ENCODE measurements at places on chromosomes 16 and 17.

- no peak for DNase-seq
Measured at GRCh38 chr17:2928294-2928890, 132.2 kb downstream of the RAP1GAP2 start.

- no peak for DNase-seq
Measured at GRCh38 chr17:30926516-30926915, 4.8 kb downstream of the ADAP2 start.

- no peak for DNase-seq
Measured at GRCh38 chr17:41672153-41672552, 16.5 kb upstream of the EIF1 start.

DNA sequence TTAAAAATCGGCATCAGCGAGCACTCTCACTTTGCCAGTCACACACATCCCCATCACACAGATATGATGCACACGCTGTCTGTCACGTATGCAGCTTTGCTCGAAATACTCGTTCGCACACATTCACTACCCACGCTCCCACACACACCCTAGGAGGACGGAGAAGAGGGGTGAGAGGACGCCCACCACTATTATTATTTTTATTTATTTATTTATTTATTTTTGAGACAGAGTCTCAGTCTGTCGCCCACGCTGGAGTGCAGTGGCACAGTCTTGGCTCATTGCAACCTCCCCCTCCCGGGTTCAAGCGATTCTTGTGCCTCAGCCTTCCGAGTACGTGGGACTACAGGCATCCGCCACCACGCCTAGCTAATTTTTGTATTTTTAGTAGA, 30.4 kb downstream of the HASPIN start:
- DNase-seq = no peak

- DNase-seq = no peak
Measured at GRCh38 chr17:45096926-45097325, 35.4 kb downstream of the PLCD3 start.

- no peak for DNase-seq
Measured at GRCh38 chr16:57388359-57389086, 16.0 kb upstream of the CCL17 start.

- DNase-seq = no peak
Measured at GRCh38 chr17:78396441-78397337, 18.2 kb downstream of the PGS1 start.

DNA sequence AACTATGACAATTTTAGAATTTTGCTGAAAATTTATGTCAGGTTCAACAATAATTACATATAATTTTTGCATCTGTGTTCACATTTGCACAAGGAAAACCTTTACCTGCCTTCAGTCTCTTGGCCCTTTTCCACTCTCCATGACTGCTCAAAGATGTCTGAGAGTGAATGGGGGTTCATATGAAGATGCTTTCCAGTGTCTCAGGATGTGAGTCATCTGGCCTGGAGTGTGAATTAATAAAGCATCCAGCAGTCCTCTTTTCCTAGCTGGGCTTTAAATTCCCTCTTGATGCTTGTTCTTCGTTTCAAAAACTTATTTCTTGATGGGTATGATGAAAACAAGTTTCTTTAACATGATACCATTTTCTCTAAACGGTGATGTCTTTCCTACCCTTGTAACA, 99.9 kb downstream of the CDK5R1 start:
- DNase-seq = no peak

GRCh38 chr17:36117505-36118382, 14.1 kb downstream of the CCL4 start:
- DNase-seq = no peak

GRCh38 chr17:65092262-65092661, 35.7 kb upstream of the GNA13 start:
- DNase-seq = no peak

DNA sequence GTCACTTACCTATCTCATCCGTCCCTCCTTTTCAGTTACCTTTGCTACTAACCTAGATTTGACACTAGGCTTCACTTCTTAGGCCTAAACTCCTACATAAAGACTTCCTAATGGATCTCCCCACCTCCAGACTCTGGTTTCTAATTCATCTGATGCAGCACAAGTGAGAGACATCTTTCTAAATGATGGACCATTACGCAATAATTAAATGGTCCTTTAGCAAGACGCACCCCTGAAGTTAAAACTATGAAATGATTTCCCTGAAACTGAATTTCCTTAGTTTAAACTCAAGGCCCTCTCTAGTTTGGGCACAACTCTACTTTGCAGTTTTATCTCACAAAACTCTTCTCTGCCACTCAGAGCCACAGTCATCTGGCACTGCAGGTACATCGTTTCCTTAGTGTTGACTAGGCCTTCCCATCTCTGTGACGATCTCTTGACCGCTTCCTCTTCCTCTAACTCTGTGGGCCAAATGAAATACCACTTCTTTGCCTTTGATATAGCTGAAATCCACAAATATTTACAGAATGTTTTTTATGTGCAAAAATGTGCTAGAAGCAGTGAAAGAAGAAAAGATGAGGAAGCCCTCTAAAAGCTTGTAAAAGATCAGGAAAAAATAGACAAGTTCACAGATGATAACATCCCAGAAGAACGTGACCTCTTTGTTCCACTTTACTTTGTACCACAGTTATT, 3.3 kb downstream of the SYNRG start:
- no peak for DNase-seq

GRCh38 chr17:40157973-40158372, 17.6 kb downstream of the CASC3 start:
- DNase-seq = no peak

- no peak for DNase-seq
Measured at GRCh38 chr16:49365711-49366509, 7.7 kb upstream of the C16orf78 start.

DNA sequence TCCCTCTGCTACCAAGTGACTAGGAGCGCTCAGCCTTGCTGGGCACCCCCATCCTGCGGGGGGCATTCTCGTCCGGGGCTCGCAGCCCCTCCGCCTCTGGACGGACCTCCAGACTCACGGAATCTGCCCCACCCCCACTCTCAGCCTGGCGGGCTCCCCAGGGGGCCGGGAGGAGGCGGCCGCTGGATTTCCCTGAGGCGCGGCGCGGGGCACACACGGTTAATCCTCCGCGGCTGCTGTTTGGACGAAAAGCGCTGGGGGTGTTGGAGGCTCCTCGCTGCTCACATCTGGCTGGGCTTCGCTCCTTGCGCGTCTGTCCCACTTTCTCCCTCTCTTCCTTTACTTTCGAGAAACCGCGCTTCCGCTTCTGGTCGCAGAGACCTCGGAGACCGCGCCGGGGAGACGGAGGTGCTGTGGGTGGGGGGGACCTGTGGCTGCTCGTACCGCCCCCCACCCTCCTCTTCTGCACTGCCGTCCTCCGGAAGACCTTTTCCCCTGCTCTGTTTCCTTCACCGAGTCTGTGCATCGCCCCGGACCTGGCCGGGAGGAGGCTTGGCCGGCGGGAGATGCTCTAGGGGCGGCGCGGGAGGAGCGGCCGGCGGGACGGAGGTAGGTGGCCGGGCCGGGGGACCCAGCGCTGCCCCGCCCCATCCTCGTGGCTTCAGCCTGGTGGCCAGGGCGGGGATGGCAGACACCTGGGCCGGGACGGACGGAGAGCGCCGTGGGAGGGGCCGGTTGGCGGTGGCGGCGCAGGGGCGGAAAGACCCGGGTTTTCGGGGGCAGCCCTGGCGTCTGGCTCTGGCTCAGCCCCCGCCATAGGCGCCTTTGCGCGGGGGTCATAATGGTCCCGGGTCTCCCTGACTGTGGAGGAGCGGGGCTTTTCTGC, at the start of gene C1QTNF1:
C1QTNF1 (plus strand) TSS at position 284 of the 886 bp plus-strand sequence. CDS start 19,800 bp downstream, outside the sequence.
- peak; percentile 68 for DNase-seq

- DNase-seq = no peak
Measured at GRCh38 chr16:67552476-67552875, 9.8 kb upstream of the CTCF start.

GRCh38 chr17:6752068-6752909, 3.6 kb upstream of the XAF1 start:
- no peak for DNase-seq

GRCh38 chr16:85176541-85177447, 64.5 kb upstream of the CIBAR2 start:
- DNase-seq = no peak

DNA sequence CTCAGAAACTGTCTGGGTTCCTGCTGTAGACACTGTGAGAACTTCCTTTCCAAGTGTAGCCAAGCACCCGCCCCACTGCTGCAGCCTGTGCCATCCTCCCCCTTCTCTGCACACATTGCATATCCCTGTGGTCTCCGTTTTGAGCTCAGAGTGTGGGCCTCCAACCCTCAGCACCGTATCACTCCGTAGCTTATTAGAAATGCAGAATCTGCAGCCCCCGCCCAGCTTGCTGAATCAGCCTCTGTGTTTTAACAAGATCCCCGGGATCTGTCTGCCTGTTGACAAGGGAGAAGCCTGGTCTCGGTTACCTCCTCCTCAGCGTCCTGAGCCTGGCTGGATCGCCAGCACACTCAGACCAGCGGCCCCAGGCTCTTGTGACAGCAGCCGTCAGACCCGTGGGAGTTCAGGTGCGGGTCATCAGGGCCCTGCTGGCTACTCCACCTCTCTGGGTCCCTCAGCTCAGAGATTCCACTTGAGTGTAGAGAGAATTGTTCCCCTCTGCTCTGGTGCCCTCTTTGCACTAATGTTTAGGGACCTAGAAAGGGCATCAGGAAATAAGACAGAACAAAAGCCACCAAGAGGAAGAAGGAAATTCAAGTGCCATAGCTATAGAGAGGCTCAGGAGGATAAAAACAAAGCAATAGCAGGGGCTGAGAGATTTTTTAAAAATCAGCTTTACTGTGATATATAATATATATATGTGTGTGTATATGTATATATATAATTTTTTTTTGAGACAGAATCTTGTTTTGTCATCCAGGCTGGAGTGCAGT, 92.3 kb downstream of the PITPNC1 start:
- DNase-seq = no peak

DNA sequence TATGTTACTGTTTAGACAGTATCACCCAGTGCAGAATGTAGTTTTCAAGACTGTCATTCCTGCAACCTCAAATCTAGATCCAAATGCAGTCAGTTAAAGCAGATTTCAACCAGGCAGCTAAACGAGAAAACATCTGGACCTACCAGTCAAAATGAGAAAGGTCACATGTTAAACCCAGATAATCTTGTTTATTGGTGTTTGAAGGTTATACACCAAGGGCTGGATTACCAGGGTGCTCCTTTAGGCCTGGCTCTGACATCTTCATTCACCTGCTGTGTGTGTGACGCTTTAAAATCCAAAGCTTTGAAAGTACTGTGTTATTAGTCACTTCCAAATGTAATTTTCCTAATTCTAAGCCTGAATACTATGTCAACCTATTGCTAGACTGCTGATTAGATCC, 54.9 kb downstream of the IKZF3 start:
- DNase-seq = no peak

DNA sequence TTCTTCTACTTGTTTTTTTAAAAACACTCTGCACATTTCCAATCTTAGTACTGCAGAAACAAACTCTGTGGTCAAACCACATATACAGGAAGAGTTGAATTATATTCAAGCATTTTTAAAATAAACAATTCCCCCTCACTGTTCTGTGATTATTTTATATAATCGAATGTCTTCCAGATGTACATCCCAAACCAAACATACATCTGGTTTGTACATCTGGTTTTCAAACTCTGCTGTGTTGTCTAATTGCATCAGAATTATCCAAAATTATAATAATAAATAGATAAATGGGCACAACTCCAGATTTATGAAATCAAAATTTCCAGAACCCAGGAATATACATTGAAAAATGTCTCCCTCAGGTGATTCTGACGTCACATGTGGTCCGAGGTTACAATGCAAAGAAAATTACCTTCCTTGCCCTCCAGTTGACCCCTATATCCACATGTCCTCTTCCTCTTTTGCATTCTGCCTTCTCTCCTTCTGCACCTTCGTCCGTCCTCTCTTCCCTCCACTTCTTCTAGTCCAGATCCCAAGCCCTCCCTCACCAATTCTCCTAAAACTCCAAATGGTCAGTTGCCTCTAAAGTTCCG, 13.3 kb upstream of the CCDC144A start:
- no peak for DNase-seq

DNA sequence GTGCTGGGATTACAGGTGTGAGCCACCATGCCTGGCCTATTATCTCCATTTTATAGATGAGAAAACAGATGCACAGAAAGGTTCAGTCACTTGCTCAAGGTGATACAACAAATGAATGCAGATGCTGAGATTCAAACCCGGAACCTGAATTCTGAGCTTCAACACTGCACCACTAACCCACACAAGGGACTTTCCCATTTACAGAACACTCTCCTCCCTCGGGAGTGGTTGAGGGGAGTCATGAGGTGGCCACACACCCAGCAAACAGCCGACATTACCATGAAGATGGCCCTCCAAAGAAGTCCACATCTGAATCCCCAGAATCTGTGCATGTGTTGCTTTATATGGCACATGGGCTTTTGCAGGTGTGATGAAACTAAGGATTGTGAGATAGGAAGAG, 9.1 kb downstream of the BCL7C start:
- no peak for DNase-seq

DNA sequence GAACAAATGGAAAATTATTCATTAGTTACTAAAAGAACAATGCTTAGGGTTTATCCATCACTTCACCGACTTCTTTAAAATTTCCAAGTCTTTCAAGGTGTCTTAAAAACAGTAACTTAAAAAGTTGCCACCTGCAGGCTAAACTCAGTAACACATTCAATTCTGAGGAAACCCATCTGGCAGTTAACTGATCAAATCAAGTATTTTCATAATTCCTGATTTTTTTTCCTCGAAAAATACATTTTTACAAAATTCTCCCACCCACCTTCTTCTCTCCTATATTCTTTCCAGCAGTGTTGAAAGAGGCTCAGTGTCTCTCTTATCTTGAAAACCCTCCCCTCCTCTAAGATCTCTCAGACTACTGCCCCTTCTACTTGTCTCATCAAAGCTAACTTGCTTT, 29.9 kb downstream of the PARN start:
- no peak for DNase-seq

GRCh38 chr17:32382526-32383223, 32.7 kb downstream of the ZNF207 start:
- DNase-seq = no peak

DNA sequence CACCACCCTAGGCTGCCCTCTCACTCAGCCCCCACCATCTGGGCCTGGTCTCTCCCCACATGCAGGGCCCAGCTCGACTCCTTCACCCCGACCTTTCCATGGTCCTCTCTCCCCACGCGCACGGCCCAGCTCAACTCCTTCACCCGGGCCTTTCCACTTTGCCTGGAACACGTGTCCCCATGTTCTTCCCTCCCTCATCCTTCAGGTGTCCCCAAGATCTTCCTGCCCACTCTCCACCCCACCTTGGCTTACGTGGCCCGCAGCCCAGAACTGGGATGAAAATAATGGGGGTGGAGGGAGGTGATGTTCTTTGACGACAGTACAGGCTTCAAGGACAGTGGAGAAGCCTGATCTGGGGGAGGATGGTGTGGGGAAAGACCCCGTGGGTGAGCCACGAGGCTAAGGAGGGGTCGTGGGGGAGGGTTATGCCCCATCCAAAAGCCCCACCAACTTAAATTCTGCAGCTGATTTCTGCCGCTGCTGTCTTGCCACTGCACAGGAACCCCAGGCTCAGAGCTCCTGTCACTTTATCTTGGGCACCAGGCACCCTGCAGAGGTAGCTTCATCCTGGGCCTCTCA, 9.9 kb upstream of the MEAK7 start:
- DNase-seq = no peak
